Cerebellar nuclear complex (tissue), 1 donor: ENCODE measurements at places on chromosomes 1 and 21.

- DNase-seq = no peak
These were observed 90.2 kb upstream of the ZNHIT6 start for GRCh38 chr1:85798419-85798818.

GRCh38 chr1:24764848-24765247 lies 19.6 kb downstream of the CLIC4 start:
- no peak for DNase-seq

- DNase-seq = no peak
These were observed 47.1 kb downstream of the KANK4 start for GRCh38 chr1:62271948-62272728.

GRCh38 chr1:24913616-24914225 lies 16.4 kb downstream of the RUNX3 start:
- DNase-seq = no peak

DNA sequence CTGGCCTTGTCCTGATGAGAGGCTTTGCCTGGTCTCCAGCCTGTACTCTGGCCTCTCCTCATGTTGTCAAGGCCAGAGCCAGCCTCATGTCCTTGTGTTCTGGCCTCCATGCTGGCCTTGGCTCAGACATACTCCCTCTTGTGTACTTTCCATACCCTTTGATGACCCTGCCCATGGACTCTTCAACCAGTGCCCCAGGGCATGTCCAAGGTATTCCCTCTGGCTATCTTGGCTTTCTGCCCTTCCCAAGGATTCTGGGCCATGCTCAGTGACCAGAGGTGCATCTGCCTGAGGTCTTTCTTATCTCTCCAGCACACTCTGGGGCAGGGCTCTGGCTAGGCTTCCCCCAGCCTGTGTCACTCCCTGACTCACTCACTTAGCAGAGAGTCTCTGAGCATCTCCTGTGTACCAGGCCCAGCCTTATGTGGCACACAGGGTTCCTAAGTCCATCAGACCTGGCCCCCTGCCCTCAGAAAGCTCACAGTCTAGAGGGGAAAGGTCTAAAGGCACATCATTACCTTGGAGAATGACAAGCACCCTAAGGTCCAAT lies 141.4 kb upstream of the GRIK3 start:
- DNase-seq = no peak

DNA sequence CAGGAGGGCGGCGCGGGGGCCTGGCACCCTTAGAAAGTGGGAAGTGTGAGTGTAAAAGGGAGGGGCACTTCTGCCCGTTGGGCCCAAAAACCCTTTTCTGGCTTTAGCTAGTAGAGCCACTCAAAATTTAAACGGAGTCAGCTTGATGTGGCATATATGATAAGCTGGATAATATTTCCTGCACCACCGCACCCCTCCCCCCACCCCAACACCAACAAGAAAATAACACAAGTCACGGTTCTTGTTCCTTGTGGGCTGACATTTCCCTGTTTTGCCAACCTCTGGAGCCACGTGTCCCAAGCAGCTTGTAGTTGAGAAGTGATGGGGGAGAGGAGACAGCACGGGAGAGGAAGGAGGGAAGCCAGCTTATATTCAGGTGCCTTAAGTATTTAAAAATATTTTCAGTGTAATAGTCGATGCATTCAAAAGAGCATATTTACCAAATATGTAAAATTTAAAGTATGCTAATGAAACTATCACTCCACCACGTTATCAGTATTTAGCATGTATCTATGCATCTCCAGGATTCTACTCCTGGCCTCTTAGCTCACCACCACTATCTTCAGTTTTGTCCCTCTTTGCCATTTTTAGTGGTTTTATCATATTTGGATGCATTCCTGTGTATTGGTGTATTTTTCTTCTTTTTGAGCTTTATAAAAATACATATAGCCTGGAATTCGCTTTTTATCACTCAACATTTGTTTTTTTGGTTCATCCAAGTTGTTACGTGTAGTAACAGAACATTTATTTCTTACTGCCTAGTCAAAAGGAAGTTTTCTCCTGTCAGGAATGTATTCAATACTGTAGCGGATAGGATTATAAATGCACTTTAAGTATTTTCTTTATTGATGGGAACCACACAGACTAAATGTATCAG lies 773 bp upstream of the DDX59 start:
- peak; percentile 20 for DNase-seq

GRCh38 chr1:184329245-184329953 lies 57.4 kb upstream of the C1orf21 start:
- DNase-seq = no peak

- no peak for DNase-seq
These were observed 8.7 kb upstream of the ECE1 start for GRCh38 chr1:21298981-21299391.

DNA sequence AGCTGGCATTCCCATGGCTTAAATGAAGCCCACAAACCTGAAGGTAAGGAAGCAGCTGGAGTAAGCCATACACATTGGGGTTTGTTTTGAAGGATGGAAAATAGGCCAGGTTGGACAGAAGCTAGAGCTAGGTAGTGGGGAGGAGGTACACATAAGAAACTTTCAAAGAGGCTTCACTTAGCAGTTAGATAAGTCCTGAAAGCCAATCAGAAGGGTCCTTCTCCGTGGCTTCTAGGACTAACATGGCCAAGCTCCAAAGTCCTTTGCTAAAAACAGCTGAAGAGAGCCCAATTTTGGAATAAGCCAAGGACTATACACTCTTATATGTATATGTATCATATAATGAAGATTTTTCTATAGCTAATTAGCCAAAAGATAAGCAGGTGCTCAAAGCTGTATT lies 1.8 kb downstream of the EYA3 start:
- DNase-seq = no peak

DNA sequence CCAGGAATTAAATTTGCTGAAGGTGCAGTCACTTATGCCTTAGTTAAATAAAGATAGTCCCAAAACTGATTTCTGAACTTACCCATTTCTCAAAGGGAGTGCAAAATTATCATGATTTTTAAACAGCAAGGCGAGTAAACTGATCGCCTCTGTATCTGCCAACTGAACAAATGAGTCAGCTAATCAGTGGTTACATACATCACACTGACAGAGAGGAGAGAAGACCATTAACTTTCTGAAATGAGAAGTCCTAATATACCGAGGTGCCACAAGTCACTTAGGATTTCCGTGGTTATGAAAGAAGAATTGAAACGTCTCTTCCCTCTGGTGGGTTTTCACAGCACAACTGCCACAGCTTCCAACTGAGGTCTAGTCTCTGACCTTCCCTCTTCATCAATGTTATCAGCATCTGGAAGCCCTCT lies 400.7 kb downstream of the SMYD3 start:
- no peak for DNase-seq

DNA sequence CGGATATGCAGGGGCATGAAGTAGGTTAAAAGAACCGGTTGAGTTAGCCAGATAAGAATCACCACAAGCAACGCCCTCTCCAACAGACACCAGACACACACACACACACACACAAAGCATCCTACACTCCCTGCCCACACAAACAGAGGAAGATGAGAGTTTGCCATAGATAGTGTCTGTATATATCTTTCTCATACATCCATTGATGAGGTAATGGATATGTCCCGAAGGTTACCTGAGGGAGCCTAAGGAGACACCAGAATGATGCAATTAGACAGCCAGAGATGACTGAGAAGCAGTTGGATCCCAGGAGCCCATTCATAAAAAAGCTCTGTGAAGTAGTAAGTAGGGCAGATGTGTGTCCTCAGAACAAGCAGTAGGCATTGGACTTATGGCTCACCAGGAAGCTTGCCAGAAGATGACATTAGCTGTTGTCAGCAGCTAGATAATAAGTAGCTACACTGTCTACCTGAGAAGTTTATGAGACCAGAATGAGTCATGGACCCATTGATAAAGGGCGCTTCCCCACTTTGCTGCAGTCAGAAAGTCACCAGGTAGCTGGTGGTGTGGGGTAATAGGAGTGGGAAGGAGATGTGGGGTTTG lies 247.0 kb downstream of the KCNT2 start:
- DNase-seq = no peak

DNA sequence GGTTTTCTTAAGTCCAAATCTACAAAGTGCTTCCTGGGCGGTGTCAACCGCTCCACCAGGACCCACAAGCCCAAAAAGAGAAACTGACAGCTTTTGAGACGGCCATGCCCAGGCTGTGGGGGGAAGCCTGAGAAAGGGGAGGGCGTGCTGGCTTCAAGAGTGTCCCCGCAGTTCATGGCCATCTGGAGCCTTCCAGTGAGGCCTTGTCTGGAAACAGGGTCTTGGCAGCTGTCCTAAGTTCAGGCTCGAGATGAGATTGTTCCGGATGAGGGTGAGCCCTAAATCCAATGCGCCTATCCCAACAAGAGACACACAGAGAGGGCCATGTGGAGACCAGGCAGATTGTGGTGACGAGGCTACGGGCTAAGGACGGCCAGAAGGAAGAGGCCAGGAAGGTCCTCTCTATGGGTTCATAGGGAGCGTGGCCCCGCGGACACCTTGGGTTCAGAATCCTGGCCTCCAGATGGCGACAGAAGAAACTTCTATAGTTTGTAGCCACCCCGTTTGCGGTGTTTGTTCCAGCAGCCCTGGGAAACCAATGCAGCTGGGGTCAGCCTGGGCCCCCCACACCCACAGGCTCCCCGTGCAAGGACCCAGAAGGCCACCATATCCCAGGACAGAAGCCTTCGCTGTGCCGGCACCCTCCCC lies 70.2 kb downstream of the ARHGEF16 start:
- DNase-seq = peak; percentile 52

- no peak for DNase-seq
These were observed 10.8 kb downstream of the CAMTA1 start for GRCh38 chr1:6796095-6796494.

- DNase-seq = no peak
These were observed 25.7 kb upstream of the PDE9A start for GRCh38 chr21:42627527-42628289.

DNA sequence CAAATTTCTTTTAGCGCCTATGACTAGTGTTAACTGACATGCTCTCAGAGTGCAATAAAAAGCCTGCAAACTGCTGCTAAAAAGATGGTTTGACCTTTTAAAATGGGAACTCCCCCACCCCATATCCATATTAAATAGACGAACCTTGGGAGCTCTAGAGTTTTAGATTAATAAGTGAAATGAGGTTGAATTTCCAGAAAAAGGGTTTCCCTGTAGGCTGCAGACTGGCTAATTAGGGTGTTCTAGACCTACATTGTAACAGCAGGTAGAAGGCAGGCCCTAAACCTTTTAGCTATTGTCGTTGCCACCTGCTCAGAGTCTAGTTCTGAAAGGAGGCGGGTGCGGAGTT lies 2.2 kb downstream of the FAM78B start:
- no peak for DNase-seq

DNA sequence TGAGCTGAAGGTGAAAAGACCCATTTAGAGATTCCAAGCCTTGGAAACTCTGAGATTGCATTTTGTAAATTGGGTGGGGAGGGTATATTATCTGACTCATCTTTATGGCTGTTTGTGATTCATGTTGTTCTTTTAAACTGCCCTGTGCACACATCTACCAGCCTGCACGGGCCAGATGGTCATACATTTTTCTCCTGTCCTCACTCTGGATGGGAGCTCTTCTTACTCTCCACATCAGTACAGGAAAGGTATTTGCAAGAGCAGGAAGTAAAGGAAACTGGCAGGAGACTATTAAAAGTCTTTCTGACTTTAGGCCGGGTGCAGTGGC lies 14.3 kb upstream of the NMNAT2 start:
- DNase-seq = no peak

GRCh38 chr1:52637946-52638345 lies 5.0 kb downstream of the SHISAL2A start:
- no peak for DNase-seq

- DNase-seq = no peak
These were observed 525 bp downstream of the RYR2 start for GRCh38 chr1:237042526-237042891.

- DNase-seq = no peak
These were observed 26.9 kb downstream of the ETS2 start for GRCh38 chr21:38832664-38833063.

- DNase-seq = no peak
These were observed 120.2 kb downstream of the MRPL39 start for GRCh38 chr21:25487046-25487594.

- DNase-seq = no peak
These were observed 31.0 kb upstream of the IFI16 start for GRCh38 chr1:158978730-158979129.

GRCh38 chr1:33319949-33320618 lies 814 bp downstream of the A3GALT2 start:
- no peak for DNase-seq

- no peak for DNase-seq
These were observed 26.4 kb downstream of the FOXO6 start for GRCh38 chr1:41387667-41388091.

DNA sequence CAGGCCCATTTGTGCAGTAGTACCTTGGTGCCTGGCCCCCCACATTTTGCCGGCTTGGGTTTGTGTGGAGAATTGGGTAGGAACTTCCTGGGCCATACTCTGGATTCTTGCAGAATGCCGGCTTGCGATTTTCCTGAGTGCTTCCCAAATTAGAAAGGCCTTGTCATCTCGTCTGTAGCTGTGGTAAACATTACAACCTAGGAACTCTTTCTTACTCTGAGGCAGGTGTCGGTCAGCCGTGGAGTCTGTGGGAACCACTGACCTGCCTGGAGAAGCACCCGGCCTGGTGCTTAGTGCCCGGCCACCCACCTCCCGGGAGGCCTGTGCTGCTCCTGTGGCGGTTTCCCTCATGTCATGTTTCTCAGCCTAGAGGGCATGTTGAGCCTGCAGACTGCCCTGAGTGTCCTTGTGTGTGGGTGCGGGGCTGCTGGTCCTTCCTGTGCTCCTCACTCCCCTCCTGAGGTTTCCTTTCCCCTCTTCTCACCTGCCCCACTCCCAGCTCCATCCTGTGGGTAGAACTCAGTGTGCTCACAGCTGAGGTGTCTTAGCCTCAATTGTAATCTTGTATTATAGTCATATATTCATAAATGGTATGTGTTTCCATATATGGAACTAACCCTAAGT lies 64.7 kb downstream of the S100B start:
- DNase-seq = no peak

DNA sequence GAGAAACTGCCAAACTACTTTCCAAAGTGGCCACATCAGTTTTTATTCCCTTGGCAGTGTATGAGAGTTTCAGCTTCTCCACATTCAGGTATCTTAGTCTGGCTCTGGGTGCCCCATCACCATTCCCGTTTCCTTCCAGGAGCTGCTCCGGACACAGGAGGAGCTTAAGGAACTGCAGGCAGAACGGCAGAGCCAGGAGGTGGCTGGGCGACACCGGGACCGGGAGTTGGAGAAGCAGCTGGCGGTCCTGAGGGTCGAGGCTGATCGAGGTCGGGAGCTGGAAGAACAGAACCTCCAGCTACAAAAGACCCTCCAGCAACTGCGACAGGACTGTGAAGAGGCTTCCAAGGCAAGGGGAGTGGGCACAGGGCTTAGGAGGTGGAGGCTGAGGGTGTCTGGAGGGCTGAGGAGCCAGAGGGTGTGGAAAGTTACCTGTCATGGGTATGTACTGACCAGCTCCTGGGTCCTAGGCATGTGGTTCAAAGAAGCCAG lies 10.9 kb upstream of the TUFT1 start:
- no peak for DNase-seq
